ENCODE measurements at places on chromosomes 12 and 14.

- DNase-seq, result no peak
These were observed 4.3 kb downstream of the OASL start for GRCh38 chr12:121034616-121035305.

GRCh38 chr12:32902287-32902997 is 5.9 kb upstream of the PKP2 start:
- no peak for DNase-seq

DNA sequence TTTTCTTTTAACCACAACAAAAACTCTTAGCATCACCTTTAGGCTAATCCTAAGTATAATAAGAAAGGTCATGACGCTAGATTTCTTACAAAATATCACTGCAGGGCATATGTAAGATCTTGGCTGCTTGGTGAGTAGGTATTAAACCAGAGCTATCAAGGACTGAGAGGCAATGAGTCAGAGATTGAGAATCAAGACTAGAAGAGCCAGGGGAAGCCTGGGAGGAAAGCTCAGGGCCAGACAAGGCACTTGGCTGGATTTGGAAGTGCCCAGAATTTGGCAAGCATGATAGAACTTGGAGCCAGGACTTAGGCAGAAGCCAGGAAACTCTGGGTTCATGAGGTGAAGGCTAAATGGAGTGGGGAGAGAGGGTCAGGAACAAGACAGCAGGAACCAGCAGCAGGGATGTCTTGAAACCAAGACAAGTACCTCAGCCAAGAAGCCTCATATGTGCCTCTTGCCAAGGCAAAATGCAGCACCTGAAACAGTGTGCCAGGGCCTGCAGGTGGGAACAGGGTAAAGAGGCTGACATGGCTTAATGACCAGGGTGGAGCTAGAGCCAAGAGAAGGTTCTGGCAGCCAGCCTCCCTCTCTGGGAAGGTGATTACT is 49.9 kb downstream of the PTHLH start:
- no peak for DNase-seq

DNA sequence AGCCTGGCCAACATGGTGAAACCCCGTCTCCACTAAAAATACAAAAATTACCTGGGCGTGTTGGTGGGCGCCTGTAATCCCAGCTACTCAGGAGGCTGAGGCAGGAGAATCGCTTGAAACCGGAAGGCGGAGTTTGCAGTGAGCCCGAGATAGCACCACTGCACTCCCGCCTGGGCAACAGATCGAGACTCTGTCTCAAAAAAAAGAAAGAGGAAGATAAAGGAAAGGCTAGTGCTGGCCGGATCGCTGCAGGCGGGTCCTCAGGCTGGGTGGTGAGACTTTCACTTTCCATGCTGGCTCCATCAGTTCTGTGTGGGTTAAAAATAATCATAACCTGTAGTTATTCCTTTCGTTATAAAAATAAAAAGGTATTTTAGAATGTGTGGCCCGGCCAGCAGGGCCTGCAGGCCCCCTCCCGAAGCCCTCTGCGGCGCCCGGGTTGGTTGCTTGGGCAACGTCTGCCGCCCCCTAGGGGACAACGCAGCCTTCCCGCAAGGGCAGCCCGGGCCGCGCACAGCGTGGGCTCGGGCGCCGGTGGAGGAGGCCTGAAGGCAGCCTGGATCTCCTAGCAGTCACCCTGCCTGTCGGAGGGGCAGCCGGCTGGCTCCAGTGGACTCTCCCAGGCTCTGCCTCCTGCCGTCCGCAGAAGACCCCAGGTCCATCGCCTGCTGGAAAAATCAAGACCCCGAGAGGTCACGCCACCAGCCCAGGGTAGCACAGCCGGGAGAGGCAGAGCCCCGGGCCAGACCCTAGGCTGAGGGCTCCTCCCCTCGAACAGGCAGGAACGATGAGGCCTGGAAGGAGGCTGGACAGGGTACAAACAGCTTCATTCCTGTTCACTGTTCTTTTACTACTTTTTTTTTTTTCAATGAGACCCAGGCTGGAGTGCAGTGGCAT is 5.0 kb upstream of the SLC25A47 start:
- DNase-seq, result no peak

GRCh38 chr12:1552171-1552570 is 42.2 kb downstream of the FBXL14 start:
- no peak for DNase-seq

- DNase-seq, result no peak
These were observed 470.4 kb downstream of the GALC start for GRCh38 chr14:87522575-87522974.

- no peak for DNase-seq
These were observed 31.0 kb upstream of the LGALS3 start for GRCh38 chr14:55097881-55098560.

GRCh38 chr12:62400135-62400534 is 66.5 kb upstream of the MON2 start:
- no peak for DNase-seq

DNA sequence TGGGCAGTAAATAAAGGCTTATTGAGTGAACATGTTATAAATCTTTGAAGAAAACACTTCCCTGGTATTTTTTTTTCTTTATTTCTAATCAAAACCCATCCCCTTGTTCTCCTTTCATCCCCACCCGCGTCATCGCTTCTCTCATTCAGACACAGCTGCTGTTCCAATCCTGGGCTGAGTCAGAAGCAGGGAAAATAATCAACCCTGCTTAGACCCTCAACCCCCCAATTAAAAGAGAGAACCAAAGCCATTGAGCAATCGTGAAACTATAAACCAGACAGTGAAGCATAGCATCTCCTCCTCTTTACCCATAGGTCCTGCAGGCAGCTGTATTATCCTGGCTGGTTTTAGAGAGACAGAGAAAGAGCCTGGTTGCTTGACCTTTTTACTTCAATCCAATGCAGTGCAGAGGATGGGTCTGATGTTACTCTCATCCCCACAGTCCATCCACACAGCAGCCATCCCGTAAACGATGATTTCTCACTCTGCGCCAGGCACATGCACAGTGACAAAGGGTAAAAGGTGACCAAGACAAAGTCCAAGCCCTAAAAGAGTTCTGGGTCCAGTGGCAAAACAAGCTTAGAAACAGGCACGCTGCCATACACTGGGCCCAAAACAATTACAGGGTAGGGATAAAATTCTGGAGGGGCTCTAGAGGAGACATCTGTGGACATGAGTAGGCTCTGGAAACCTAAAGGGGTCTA is 238.3 kb downstream of the GALC start:
- DNase-seq, result no peak

DNA sequence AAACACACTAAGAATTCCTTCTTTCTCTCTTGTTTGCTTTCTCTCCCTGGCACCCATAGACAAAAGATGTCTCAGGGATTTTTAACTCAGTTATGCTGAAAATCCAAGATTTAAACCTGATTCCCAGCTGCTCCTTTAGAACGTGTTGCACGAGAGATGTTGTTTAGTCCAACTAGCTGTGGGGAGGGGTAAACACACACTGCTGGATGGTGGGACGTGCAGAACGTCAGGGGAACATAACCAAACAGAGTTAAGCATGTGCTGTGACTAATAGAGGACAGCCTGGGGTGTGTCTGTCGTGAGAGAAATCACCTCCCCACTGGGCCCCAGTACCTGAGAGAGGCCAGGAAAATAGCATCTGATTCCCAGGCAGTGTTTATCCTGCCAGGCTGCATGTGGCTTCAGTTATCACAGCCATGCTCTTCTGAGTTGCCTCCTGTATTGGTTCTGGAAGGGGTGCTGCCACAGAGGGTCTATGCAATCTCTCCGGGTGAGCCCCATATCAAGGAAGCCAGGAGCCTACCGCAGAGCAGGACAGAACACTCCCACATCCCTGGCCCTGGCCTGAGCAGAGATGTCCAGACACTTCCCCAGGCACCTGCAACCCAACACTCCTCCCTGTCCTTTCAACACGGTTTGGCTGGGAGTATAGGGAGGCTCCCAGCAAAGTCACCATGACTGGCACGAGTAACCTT is 112.7 kb upstream of the EGLN3 start:
- no peak for DNase-seq

- no peak for DNase-seq
These were observed 723.7 kb downstream of the C12orf50 start for GRCh38 chr12:87305481-87305880.

DNA sequence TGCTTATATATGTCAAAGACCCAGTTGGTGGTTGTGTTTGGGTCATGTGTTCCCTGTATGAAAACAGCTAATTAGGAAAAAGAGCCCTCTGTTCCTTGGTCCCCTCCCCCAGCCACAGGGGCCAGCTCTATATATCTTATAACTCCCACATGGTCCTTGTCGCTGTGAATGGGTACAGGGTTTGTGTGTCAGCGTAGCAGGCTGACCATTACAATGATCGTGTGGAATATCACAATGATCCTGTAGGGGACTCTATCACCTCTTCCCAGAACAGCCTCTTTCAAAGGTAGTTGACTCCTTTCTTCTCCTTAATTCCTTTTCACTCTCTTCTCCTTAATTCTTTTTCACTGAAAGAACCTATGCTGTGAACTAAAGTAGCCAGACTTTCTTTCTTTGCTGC is 51.6 kb upstream of the RIC8B start:
- no peak for DNase-seq

DNA sequence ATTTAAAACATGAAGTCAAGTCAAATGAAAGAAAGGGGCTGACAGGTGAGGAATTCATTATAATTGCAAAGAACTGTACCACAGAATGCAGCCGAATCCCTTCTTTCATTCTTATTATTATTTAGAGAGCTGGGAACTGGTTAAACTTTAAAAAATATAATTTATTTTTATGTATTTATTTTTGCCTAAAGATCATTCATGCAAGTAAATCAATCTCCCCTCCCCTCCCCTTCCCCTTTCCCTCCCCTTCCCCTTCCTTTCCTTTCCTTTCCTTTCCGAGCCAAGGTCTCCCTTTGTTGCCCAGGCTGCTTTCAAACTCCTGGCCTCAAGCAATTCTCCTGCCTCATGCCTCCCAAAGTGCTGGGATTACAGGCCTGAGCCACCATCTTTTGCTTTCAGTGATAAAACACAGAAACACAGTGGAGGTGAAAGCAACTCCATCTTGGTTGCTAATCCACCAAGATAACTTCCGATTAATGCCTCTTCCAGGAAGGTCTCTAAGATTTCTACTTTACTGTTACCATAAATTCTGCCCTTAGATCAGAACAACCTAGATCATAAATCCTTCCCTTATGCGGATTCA is 6.0 kb upstream of the UBC start:
- no peak for DNase-seq
